ENCODE measurements at places on chromosomes 7 and 10.

GRCh38 chr10:112126901-112127300, 56.7 kb downstream of the GPAM start:
- DNase-seq: no peak

DNA sequence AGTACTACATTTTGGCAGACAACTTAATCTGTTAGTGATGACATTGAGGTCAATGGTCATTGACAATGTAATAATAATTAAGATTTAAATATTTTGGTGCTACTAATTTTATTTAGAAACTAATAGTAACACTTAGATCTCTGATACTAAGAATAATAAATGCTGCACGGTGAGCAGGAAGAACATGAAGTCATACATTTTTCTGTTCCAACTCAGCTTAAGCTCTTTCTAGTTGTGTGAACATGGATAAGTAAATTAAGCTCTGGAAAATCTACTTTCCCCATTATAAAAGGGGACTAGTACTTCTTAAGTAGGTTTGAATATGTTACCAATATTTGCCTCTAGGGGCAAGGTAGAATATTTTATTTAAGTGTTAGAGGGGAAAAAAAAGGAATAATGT, 65.9 kb upstream of the MEOX2 start:
- no peak for DNase-seq

- no peak for DNase-seq
Observed at GRCh38 chr7:46652317-46652716, 731.2 kb upstream of the IGFBP3 start.

DNA sequence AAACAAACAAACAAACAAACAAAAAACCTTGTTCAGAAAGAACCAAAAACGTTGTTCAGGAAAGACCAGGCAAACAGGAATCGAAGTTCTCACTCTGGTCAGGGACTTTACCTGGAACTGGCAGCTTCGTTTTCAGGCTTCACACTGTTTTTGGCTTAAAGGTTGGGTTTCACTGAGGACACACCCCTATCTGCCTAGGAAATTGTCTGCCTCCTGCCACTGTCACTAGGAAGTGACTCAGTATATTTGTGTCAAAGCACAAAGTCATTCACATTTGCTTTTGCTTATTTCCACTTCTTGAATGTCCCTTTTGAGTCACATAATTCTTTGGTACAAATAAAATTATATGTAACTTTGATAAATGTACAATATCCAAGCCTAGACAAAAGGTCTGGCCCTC, 37.9 kb downstream of the PNLIPRP3 start:
- DNase-seq: no peak

- DNase-seq: no peak
Observed at GRCh38 chr10:93771354-93771753, 13.6 kb downstream of the LGI1 start.

DNA sequence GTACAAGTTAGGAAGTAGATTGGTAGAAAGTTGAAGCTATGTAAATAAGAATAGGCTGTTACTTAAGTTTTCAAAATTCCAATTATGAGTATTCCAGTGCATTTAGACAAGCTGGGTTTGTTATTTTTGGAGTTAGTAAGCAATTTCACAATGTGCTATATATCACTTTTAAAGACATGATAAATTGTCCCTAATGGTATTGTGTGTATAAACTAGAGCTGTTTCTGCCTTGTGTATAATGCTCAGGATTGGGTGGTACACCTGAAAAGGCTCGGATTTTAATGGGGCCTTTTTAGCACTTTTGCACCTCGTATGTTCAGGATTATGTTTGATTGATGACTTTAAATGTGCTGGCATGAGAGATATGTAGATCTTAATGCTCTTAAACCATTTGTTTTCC, 175.8 kb downstream of the VTI1A start:
- DNase-seq: no peak

DNA sequence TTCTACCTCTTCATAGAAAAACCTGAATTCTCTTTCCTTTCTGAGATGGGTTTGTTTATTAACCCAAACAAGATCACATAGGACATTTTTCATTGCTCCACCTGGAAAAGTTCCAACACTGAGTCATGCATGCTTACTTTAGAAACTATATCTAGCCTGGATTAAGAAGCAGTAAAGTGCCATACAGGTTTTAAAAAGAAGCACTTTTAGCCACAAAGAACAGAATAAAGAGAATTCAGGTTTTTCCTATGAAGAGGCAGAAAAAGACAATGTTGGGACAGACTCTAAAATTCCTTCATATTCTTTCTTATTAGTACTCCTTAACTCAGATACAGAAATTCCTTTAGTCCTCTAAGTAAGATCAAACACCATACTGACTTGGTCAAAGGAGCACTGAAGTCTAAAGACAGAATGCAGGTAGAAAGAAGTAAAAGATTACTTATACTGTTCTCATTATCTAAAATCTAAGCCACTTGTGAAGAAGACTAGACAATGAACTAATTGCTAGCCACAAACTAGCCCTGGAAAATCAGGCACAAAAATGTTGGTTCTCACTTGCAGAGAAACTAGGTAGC, 241.3 kb downstream of the ANK3 start:
- DNase-seq: no peak

DNA sequence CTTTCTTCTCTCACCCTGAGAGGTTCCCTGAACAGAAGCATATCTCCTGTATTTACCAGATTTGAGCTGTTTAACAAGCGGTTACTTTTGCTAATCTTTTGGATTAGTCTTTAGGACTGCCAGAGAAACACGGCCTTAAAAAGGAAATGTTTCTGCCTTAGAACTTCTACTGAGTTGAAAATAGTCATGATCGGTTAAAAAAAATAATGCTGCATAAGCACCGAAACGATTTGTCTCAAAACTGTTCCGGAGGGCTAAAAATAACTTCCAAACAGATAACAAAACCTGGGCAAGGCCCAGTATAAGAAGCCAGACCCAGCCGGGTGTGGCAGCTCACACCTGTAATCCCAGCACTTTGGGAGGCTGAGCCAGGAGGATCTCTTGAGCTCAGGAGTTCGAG, 43.3 kb upstream of the CYTH3 start:
- no peak for DNase-seq

DNA sequence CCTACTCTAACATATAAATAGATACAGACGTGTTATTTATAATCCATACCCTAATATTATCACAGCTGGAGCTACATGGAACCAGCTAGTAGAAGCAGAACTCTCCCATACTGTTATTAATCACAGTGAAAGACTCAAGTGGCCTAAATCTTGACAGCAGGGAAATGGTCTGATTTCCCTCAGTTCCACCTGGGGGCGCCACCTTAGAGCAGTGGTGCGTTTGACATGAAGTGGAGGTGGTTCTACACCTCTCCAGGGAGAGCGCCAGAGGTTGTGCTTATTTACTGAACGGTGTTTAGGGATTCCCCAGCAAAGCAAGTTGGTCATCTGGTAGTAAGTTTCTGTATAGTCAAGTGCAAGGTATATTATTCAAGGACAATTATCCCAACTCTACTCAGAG, 17.6 kb downstream of the DNTT start:
- no peak for DNase-seq

GRCh38 chr7:24831240-24831639, 74.0 kb upstream of the GSDME start:
- no peak for DNase-seq

GRCh38 chr10:48604039-48604990, 558 bp downstream of the ARHGAP22 start:
- DNase-seq: no peak

- DNase-seq: no peak
Observed at GRCh38 chr7:138608275-138608674, 92.9 kb downstream of the SVOPL start.

- DNase-seq: no peak
Observed at GRCh38 chr7:77967429-77967828, 168.9 kb downstream of the PHTF2 start.

DNA sequence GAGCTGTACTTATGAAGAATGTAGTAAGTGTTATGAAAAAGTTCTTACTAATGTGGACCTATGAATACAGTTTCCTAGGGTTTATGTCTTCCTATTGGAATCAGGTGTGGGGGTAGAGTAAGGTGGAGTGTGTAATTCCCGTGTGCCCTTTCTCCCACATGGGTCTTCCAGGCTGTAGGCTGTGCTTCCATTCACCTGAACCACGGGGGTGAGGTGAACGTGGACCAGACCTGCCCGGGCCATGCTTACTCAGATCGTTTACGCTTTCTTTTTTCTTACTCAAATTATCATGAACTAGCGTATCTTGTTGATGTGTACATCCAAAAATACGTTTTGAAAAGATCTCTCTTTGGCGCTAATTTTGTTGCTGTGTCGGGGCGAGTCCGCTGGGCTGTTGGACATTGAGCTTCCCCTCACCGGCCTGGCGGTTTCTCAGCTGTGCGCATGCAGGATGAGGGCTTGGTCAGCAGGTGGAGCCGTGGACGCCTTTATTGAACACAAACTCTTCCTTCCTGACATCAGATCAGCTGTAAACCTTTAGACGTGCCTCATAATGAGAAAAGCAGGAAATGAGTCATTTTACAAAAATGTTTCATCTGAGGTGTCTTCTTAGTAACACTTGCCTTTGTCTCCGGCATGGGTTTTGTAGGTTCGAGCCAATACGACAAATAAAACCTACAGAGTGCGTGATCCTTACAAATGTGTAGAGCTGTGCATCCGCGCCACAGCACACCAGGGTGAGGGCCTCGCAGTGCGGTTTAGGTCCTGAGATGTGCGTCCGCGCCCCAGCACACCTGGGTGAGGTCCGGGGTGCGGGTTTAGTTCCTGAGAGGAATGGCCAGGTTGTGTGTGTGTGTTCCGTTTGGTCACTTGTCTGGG, 53.8 kb downstream of the WDR37 start:
- peak; percentile 45 for DNase-seq

- DNase-seq: no peak
Observed at GRCh38 chr10:94129393-94130130, 135.8 kb downstream of the PLCE1 start.

DNA sequence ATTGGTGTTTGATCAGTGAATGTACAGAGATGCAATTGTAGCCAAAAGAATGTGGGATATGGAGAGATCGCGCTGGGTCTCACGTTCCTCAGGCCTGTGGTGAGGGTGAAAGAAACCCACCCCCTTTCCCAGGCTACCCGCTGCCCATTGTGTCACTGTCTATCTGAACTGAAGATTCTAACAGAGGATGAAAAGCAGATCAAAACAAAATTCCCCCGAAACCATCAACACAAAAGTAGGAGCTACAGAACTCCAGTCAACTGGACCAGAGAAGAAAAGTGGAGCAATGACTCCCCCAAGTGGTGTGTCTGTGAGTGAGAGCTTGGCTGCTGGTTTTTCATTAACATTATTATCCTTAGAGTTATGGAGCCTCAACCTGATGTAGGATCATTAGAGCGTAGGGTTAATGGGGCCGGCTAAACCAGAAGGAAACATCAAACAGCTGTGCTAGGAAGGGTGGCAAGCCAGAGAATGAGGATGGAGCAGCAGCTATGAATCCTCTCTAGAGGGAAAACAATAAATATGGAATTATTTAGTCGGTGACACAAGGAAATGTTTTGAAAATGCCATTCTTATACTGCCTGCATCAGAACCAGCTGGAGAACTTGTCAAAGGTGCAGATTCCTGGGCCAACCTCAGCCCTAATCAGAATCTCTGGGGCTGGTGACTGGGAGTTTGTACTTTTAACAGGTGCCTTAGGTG, 38.3 kb downstream of the AKR1B1 start:
- no peak for DNase-seq

- DNase-seq: no peak
Observed at GRCh38 chr10:98186681-98187080, 52.2 kb downstream of the R3HCC1L start.

GRCh38 chr7:30347226-30348082, 63.1 kb downstream of the ZNRF2 start:
- DNase-seq: no peak

DNA sequence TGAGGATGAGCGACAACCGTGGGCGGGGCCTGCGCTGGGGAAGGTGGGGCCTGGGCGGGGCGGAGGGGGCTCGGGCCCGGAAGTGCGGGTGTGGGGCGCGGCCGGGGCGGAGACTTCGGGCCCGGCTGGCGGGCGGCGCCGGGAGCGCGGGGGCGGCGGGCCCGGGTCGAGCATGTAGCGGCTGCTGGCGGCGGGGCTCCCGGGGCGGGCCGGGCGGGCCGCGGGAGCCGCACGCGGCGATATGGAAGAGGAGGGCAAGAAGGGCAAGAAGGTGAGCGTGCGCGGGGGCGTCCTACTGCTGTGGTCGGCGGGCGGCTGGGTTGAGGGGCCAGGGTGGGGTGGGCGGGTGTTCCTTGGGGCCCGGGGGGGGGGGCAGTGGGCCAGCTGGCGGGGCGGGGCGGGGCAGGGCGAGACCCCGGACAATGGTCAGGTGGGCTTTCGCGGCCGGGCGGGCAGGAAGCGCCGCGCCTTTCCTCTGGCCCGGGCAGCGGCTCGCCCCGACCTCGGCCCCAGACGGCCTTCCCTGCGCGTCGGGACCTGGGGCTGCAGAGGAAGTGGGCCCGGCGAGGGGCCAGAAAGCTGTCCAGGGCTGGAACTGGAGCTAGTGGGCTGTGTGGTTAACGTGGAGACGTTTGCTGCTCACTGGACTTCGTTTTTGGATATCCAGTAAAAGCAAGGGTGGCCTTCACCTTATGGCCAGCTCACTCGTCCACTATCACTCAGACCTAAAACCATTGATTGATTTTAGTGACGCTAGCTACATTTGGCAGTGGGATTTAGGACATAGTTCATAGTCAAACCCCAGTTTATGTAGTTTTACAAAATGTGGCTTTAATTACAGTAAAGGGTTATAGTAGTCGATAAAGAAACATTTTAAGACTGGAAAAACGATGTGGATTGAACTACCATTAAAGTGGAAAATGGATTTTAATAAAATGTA, at the start of gene CCM2:
Gene CCM2 (plus strand): TSS at position 109 of the 940 bp plus-strand sequence. CDS start 133 bp downstream, at position 242.
- no peak for DNase-seq

DNA sequence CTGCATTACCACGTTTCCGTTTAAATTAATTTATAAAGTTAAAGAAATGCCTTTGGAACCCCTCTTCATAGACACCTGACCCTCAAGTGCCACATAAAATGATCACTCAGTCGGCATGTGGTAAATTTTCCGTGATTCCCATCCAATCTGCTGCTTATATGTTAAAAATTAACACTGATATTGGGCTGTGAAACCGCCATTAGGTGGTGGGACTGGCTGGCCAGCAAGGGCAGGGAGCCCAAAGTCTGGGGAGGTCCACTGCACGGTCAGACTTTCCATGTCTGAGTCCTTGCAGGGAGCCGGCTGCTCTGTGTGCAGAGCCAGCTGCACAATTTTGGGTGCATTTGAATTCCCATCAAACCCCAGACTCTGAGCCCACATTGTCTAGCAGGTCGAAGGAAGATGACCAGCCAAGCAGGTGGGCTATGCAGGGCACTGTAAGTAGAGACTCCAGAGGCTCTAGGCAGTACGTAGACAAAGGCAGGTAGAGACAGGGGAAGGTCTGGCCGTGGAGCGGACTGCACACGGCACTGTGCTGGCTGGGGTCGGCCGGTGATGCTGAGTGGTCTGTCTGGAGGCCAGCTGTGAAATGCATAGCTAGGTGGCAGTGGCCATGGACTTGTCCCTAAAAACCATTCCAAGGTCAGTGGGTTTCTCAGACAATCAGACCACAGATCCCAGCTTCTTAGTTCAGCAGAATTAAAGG, 122.9 kb downstream of the SH3PXD2A start:
- DNase-seq: no peak

DNA sequence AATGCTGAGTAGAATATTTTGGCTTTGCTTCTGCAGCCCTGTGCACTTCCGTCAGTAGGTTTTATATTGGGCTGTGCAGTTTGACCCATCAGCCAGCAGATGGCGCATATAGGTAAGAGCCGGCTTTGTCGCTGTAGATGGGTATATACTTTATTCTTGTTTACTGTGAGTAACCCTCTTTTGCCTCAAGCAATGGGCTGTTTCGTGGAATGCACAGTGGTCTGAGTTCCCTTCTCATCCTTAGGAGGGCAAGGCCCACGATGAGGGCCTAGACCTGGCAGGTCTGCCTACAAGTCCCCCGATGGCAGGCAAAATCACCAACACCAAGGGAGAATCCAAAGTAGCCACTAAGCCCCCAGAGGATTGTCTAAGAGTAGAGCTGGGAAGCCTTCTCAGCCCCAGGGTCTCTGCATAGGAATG, 1002.9 kb upstream of the KCND2 start:
- no peak for DNase-seq

Measured in T-cell (primary cell).